ENCODE measurements at places on chromosomes 2 and 18.

DNA sequence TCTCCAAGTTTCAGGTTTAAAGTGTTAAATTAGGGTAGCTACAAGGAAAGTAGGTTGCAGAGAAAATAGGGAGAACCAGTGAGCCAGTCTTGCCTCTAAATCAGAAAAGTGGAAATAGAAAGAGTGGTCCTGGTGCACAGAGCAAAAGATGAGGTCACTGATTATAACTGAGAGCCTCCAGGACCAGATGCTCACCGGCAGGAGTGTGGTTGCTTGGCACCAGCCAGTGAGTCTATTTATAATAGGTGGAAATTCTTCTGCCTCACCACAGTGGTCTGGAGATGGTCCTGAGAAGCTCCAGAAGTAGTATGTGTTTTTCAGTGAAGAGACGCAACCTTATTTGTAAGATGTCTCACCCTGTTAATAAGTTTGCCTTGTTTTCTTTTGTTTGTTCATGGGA is 373.9 kb upstream of the KCNJ3 start:
- DNase-seq: no peak

DNA sequence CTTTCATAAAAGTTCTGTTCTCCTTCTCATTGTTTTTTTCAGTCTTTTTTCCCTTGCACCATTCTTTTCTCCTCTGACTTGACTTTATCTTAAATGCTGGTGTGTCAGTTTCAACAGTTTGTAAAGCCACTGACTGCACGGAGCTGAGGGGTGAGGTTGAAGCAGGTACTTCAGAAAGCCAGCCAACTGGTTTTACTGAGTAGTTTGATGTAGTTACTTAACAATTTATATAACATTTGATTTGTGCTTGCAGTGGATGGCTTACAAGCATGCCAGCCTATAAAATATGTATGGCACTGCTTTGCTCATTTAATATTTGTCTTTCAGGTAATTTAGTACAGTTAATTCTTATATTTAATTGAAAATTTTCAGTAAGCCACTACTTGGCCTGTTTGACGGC is 55.4 kb downstream of the FAM171B start:
- no peak for DNase-seq

DNA sequence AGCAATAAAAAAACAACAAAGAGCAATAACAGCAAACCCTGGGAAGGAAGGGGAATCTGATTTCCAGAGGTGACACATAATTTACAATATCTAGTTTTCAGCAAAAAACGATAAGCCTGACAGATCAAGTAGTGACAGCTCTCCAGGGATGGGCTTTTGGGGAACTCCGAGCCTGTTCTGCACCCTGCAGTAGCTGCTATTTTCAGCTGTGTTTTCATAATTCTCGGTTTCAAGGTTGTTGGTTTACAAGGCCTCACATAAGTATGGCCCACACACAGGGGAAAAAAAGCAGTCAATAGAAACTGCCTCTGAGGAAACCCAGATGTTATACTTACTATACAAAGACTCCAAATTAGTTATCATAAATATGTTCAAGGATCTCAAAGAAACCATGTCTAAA is 67.7 kb upstream of the CTLA4 start:
- no peak for DNase-seq

GRCh38 chr18:55477860-55478581 is 110.0 kb downstream of the TCF4 start:
- DNase-seq: no peak

- DNase-seq: peak; percentile 76
Measured at GRCh38 chr2:118062048-118062447, 26.2 kb upstream of the INSIG2 start.

- DNase-seq: no peak
Measured at GRCh38 chr2:98311771-98312545, 34.3 kb upstream of the CNGA3 start.

DNA sequence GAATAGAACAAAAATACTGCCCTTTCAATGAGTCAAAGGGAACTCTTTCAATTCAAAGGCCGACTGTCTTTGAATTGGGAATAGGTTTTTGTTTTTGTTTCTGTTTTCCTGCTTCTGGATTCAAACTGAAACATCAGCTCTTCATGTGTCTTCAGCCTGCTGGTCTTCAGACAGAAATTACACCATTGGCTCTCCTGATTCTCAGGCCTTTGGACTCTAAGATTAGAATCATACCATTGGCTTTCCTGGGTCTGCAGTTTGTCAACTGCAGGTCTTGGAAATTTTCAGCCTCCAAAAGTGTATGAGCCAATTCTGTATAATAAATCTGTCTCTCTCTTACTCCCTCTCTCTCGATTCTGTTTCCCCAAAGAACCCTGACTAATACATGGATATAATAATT is 31.1 kb downstream of the CTLA4 start:
- DNase-seq: no peak

- DNase-seq: no peak
Measured at GRCh38 chr2:142938240-142938639, 60.8 kb downstream of the KYNU start.

DNA sequence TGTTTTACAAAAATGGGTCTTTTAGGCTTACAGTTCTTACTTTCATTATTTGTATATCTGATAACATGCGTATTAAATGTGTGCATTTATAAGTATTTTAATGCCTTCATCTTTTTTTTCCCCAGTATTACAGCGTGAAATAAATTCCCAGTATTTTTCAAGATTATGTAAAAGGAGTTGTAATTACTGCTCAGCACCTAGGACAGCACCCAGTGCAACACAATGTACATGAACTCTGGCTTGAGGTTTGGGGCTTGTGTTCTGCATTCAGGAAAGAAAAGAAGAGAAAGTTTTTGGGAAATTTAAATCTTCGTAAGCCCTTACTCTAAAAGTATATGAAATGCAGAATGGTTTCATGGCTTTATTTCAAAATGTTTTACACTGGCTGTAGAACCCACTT is 16.7 kb downstream of the ZNF638 start:
- DNase-seq: no peak

GRCh38 chr2:45748239-45748638 is 96.8 kb downstream of the PRKCE start:
- DNase-seq: no peak

DNA sequence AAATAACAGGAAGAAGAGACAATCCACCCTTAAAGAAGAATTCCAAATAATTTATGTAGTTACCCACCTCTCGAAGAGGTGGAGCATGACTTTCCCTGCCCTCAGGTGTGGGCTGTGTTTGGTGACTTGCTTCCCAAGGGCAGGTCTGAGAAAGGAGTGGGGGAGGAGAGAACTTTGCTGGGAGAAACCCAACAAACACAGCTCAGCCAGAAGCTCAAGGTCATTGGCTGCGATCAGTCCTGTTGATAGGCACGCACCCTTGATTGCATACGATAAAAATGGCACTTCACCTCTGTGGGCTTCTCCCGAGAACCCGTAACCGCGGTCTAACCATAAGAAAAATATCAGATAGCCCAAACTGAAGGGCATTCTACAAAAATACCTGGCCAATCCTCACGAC is 157.5 kb upstream of the ID2 start:
- DNase-seq: no peak

- DNase-seq: no peak
Measured at GRCh38 chr2:203706403-203706802, at the start of gene CD28. CD28 (plus strand) TSS chr2:203706639; CDS start chr2:203706697, 58 bp downstream.

- DNase-seq: no peak
Measured at GRCh38 chr2:199466692-199467065, 8.9 kb upstream of the SATB2 start.

DNA sequence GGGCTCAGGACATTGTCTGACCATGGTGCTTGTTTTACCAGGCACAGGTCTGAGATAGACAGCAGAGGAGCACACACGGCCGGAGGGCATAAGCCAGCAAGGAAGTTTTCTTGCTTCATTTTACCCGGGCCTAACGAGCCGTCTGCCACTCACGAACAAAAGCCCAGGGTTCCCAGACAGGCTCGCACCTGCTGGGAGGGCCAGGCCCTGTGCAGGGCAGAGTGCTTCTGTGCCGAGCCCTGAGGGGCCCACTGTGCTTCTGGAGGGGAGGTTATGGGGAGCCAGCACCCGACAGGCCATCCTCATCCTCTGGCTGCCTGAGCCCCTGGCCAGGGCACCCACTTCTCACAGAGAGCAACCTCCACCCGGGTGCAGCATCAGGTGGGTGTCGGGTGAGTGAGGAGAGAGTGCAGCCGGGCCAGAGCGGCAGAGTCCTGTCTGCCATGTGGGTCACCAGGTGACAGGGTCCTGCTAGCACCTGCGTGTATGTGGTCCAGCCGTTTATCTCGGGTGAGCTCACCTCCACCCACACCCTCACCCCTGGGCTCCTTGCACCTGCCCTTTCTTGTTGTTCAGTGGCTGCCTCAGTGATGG is 297.9 kb downstream of the NDUFA10 start:
- no peak for DNase-seq

Data from foreskin melanocyte (primary cell).